ENCODE measurements at places on chromosomes 2 and 18. TPM values are rescaled to one million over a fixed set of nuclear protein-coding genes. Genes with fewer than 3 reads are reported as not detected.

CRYBA2 gene
- not detected for total RNA-seq

GRCh38 chr2:240905176-240905781, 857 bp upstream of the CROCC2 start:
- peaks cover 15% of the 10 kb centered on the region for H3K27me3 ChIP-seq
- no peak overlapping the region for H3K4me3 ChIP-seq
- no peaks in the 10 kb centered on the region for H3K36me3 ChIP-seq
- H3K4me1 ChIP-seq = no peaks in the 10 kb centered on the region
- no peak for DNase-seq
- no peak overlapping the region for H3K27ac ChIP-seq

DNA sequence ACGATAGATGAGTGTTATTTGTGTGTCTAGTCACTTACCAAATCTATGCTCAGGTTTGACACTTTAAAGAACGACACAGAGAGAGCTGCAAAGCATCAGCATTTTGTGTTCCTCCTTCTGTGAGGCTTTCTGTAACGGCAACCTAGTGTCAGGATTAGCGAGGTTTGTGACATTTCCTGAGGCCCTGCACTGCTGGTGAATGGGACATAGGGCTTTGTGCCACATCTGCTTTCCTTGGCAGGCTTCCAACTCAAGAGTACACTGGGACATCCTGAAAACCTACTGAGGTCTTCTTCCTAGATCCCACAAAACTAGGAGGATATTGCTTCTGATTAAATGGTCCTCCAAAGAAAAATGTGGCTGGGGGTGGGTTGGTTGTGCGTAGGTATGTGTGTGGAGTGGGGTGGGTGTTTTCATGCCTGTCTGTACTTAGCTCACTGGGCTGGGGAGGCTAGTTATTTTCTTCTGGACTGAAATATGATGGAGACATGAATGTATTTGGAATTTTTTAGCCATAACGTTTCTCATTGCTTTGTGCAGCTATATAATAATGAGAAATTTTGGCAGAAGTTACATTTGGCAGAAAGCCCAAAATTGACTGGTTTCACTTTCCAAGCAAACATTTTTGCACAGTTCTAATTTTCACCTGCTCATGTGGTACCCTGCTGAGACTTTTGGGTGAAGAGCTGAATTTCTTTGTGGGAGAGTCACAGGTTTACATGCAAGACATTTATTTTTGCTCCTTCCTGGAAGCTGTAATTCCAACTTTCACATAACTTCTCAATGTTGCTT, 308.4 kb downstream of the XIRP2 start:
- no peak overlapping the region for H3K4me3 ChIP-seq
- DNase-seq = peak; percentile 47
- no peaks in the 10 kb centered on the region for H3K27me3 ChIP-seq
- H3K36me3 ChIP-seq = no peaks in the 10 kb centered on the region
- peaks cover 21% of the 10 kb centered on the region for H3K4me1 ChIP-seq
- H3K27ac ChIP-seq = no peak overlapping the region

- DNase-seq = peak; percentile 66
- no peaks in the 10 kb centered on the region for H3K4me1 ChIP-seq
- no peak overlapping the region for H3K4me3 ChIP-seq
- no peaks in the 10 kb centered on the region for H3K27me3 ChIP-seq
- H3K27ac ChIP-seq = no peak overlapping the region
- no peaks in the 10 kb centered on the region for H3K36me3 ChIP-seq
Observed at GRCh38 chr2:69549421-69549820, 94.1 kb downstream of the AAK1 start.

DNA sequence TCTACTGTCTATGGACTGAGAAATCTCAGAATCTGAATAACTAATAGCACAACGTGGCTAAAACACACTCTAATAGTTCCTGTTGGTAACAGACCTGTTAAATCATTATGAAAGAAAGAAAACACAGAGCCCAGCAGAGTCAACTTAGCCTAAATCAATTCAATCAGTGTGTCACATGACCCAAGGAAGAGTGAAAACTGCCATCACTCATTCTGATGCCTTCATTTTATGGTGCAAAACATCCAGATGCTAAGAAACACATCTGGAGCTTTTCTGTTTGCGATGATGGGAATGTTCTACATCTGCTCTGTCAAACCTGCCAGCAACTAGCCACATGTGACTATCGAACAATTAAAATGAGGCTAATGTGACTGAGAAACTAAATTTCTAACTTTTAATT, 295.7 kb upstream of the TRIB2 start:
- no peak for DNase-seq
- no peak overlapping the region for H3K27ac ChIP-seq
- H3K4me1 ChIP-seq = no peaks in the 10 kb centered on the region
- H3K4me3 ChIP-seq = no peak overlapping the region
- no peaks in the 10 kb centered on the region for H3K36me3 ChIP-seq

DNA sequence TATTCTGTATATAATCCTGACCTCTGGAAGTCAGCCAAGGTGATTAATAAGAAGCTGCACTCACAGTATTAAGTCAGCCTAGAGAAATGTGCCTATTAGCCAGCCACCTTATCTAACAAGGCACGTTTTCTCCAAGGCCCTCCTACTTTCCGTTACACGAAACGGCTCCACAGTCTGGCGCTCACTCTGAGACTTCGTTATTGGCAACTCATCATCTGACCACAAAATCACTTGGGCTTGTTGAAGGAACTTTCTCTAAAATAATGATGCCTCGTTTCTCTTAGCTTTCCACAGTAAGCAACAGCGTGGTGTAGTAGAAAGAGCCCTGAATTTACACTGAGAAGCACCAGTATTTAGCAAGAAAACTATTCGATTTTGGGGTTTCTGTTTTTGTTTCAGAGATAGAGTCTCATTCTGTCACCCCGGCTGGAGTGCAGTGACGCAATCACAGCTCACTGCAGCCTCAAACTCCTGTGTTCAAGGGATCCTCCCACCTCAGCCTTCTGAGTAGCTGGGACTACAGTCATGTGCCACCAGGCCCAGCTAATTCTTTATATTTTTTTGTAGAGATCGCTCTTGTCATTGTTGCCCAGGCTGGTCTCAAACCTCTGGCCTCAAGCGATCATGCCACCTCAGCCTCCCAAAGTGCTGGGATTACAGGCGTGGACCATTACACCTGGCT, 53.6 kb upstream of the SLC14A1 start:
- no peaks in the 10 kb centered on the region for H3K27me3 ChIP-seq
- H3K4me3 ChIP-seq = no peak overlapping the region
- peak; percentile 84 for DNase-seq

DNA sequence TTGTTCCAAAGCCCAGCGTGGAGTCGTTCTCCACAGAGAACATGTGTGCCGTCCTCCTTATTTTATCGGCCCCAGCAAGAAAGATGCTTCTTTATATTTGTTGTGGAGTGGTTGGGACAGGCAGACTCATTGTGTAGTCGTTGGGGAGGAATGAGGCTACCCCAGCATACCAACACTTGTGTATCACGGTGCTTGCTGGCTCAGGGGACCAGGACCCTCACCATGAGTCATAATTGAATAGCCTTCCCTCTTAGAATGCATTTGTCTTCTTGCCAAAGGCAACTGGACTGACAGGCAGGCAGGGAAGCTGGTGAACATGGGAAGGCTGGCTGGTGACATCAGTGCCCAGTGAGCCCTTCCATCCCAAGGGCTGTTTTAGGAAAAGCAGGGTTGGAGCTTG, 4.7 kb downstream of the CAPN10 start:
- peak; percentile 41 for DNase-seq
- H3K27me3 ChIP-seq = no peaks in the 10 kb centered on the region
- no peak overlapping the region for H3K27ac ChIP-seq
- H3K36me3 ChIP-seq = peaks cover 4% of the 10 kb centered on the region

DNA sequence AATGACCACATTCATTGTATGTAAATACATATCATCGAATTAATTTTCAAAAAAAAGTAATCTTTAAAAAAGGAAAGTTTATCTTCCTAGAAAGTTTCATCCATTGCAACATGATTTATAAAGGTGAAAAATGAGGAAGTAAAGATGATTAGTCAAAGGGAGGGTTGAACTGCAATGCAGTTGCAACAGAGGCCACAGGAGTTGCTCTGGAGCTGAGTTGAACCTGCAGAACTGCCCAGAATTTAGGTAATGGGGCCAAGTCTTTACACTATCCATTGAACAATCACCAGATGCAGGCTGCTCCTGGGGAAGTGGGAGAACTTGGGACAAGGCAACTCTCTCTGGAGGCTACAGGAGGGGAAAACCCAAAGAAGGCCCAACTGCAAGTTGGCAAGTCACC, 390.7 kb downstream of the METTL4 start:
- no peak overlapping the region for H3K27ac ChIP-seq
- H3K4me1 ChIP-seq = no peaks in the 10 kb centered on the region
- H3K4me3 ChIP-seq = no peak overlapping the region
- H3K36me3 ChIP-seq = no peaks in the 10 kb centered on the region

- DNase-seq = no peak
- no peaks in the 10 kb centered on the region for H3K27me3 ChIP-seq
- H3K4me3 ChIP-seq = no peak overlapping the region
Observed at GRCh38 chr2:241882091-241882625, 12.6 kb downstream of the RTP5 start.

Data from astrocyte (in vitro differentiated cells and primary cell).